Stimulated activated CD8-positive, alpha-beta memory T cell treated with anti-CD3 and anti-CD28 coated beads, Interleukin-15, amount 100 ng/mL, for 24 hours (primary cell): ENCODE measurements at places on chromosomes 7 and 10.

- DNase-seq: no peak
These were observed 20.4 kb downstream of the GNG11 start for GRCh38 chr7:93941945-93942344.

- DNase-seq: no peak
These were observed 58.8 kb upstream of the MAGI2 start for GRCh38 chr7:79512261-79512660.

- no peak for DNase-seq
These were observed 934 bp downstream of the PRTFDC1 start for GRCh38 chr10:24951201-24952142.

DNA sequence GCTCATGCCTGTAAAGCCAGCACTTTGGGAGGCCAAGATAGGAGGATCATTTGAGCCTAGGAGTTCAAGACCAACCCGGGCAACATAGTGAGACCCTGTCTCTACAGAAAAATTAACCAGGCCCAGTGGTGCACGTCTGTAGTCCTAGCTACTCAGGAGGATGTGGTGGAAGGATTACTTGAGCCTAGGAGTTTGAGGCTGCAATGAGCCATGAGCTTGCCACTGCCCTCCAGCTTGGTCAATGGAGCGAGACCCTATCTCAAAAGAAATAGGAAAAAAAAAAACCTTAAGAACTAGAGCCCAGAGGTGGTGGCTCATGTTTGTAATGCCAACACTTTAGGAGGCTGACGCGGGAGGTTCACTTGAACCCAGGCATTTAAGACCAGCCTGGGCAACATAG is 2.2 kb downstream of the STRA8 start:
- DNase-seq: no peak
